ENCODE measurements at places on chromosomes 4 and X.

DNA sequence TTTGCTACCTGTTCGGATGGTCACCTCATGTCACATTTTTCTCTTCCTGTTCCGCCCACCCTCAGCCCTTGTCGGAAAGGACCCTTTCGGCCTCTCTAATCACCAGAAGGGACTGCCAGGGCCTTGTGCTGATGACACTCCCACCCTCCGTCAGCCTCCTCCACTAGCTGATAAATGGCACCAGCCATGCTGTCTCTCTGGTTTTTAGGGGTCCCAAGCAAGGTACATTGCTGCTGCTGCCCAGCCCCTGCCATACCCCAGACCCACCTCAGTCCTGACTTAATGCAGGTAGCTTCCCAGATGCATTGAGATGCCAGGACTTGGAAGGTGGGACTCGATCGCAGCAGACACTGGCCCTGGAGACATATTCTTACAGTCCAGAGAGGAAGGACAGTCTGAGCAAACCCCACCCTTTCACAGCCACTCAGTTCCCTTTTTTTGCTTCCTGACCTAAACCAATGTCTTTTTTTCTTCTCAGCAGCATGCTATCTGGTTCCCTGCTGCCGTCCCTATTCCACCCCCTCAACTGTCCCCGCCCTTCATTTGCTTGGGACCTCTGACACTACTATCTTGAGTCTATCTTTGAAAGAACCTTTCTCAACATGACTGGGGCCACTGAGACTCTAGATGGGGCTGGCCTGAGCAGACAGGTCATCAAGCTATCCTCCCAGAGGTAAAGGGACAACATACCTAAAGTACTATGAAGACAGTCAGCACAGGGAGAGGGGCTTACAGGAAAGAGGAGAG is at the start of gene BTK:
Gene BTK (minus strand): TSS at position 397 of the 747 bp plus-strand sequence. CDS start 10,907 bp downstream, outside the sequence.
- DNase-seq, result no peak

GRCh38 chrX:154596290-154596929 is 11.5 kb downstream of the CTAG1A start:
- DNase-seq, result no peak

GRCh38 chr4:182922501-182923284 is 5.5 kb upstream of the DCTD start:
- no peak for DNase-seq

DNA sequence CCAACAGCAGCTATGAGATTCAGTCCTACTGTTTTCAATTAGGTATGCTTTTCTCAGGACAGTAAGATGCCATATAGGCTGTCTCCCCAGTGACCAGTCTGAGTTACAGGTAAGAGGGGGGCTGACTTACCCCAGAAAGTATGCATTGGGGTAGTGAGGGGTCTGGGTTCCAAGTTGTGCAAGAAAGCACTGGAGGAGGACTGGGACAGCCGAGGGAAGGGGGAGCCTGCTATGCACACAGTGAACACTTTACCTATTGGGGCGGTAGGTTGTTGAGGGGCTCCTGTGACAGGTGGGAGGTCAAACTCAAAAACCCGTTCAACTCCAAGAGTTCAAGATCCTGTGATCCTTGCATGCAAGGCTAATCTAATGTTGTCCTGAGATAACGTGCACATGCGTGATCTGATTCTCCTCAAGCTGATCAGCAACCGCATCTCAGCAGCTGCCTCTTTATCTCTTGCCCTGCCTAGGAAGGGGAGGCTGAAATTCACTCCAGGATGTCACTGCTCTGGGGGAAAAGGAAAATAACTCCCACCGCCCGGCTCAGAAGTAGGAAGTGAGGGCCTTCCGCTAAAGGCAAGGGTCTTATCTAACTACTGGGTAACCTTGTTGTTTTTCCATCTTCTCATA is 108.8 kb upstream of the KIT start:
- no peak for DNase-seq

- no peak for DNase-seq
Observed at GRCh38 chr4:55444827-55445226, 49.1 kb downstream of the TMEM165 start.

GRCh38 chr4:99723612-99724011 is 66.0 kb upstream of the C4orf54 start:
- DNase-seq, result peak; percentile 12

GRCh38 chrX:45667666-45668065 is 467.0 kb upstream of the DIPK2B start:
- no peak for DNase-seq

GRCh38 chr4:113564493-113564892 is 197.0 kb downstream of the CAMK2D start:
- DNase-seq, result no peak

DNA sequence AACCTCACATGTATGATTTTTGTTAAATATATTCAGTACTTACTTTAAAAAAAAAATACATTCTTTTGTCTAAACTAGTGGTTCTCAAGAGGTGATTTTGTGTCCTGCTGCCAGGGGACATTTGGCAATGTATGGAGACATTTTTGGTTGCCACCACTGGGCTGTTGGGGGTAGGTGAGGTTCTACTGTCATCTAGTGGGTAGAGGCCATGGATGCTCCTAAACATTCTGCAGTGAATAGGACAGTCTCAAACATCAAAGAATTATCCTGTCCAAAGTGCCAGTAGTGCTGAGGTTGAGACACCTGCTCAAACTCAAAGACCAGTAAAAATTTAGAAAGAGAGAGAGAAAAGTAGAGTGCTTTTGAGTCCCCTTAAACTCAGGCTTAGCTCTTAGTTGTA is 32.9 kb upstream of the PGM2 start:
- no peak for DNase-seq

DNA sequence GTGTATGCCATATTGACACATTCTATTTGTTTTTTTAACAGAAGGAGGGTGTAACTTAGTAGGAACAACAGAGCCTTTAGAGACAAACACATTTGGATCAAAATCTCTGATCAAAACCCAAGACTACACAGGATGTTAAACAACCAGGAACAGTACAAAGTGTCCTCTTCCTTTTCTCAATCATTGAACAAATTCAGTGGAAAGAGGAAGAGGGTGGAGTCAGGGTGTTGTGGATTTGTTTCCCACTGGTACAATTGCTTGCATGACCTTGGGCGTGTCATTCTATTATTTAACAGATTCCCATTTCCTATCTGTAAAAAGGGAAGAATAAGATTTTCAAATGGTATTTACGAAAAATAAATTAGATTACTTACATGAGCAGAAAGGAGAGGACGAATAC is 1162.8 kb upstream of the PRKX start:
- no peak for DNase-seq

GRCh38 chr4:100008048-100008447 is 58.0 kb upstream of the H2AZ1 start:
- DNase-seq, result no peak

- DNase-seq, result peak; percentile 39
Observed at GRCh38 chr4:40046311-40046980, 10.2 kb upstream of the N4BP2 start.

DNA sequence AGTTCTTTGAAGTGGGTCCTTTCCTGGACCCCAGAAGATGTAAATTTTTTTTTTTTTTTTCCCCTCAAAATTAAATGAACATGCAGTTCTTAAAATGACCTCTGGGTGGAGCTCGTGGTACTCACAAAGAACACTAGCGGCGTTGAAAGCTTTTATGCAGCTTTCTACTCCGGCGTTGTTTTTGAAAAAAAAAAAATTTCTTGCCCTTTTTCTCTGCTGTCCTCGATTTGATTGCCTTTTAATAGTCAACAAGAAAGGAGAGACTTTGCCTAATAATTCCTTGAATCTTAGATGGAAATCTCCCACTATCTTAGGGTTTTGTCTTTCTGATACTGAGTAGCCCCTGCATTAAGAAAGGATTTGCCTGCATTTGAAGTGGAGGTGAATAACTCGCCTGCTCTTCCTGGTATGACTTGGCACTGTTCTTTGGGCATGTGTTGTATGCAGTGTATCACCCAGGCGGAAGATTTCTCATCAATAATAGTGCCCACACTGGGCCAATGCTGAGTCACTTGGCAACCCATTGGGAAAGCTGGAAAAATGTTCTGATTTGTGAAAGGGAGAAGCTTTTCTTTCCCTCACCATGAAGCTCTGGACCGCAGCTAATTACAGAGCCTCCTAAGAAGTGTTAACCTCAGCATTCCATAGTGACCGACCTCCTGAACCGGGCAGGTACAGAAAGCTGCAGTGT is 104.0 kb downstream of the PHEX start:
- no peak for DNase-seq

- no peak for DNase-seq
Observed at GRCh38 chr4:84680956-84681355, 98.0 kb downstream of the CDS1 start.

- no peak for DNase-seq
Observed at GRCh38 chr4:7361280-7361895, 73.3 kb downstream of the PSAPL1 start.

DNA sequence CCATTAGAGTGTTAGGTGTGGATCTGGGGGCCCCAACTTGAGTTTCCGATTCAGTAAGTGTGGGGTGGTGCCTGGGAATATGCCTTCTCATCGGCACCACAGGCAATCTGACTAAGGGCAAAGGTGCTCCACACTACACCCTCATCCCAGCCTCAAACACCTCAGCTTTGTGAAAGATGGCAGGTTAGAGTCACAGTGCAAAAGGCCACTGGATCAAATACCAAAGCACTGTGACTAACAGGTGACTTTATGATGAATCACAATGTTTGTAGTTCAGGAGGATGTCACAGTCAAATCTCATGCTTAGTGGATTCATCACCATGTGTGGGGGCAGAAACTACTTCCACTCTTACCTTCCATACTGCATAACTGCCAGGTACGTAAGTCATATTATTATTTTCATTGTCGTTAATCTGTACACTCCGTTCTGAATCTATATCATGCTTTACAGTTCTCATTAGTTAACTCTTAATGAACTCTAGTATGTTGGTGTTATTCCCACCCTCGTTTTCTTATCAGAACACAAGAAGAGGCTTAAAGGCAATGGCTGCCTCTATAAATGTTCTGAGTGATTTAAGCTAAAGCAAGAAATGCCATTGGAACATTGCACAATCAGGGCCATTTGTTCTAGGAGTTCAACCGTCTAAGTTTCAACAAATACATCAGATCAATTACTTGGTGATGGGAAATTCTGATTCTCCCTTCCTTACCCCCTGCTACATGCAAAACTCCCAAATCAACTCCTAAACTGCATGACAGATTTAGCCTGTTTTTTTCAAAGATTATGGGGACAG is 50.2 kb downstream of the PRKG2 start:
- no peak for DNase-seq

GRCh38 chr4:24890561-24891126 is 22.2 kb downstream of the CCDC149 start:
- no peak for DNase-seq

GRCh38 chrX:134803551-134804183 is 145.4 kb upstream of the PLAC1 start:
- no peak for DNase-seq

DNA sequence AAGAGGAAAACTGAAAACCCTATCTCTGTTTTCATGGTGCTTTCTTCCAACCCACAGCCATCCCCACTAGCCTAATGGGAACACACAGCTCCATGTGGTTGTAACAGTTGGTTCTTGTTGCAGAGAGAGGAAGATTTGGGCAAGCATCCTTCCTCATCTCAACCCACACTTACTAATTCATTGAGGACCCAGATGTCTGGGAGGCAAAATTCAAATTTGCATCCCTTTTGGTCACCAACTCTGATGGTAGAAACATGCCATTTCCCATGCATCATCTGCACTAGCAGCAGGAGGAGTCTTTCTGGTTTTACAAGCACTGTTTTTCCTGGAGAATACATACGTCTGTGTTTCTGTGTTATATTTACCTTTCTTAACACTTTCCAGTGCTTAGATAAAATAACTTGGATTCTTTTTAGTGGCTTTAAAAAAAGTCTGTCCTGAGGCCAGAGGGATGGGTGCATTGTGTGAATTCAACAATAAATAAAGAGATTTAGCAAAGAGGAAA is 301.0 kb downstream of the KCTD8 start:
- DNase-seq, result no peak

DNA sequence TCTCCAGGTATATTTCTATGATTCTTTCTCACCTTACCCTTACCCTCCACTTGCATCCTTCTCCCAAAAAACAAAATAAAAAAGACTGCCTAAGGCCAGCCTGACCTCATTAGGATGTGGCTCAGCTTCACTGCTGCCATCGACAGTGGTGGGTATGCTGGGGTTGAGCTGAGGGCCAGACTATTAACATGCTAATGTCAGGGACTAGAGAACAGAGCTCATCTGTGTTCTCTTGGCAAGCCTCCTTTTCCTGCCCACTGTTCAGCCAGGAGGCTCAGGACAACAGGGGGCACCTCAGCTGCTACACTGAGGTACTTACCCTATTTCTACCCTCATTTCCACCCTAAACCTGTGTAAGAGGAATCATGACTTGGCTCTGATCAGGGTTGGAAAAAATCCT is 59.3 kb downstream of the MSN start:
- DNase-seq, result no peak

GRCh38 chr4:149238097-149238496 is 577.5 kb downstream of the IQCM start:
- DNase-seq, result no peak

- DNase-seq, result no peak
Observed at GRCh38 chr4:143185253-143186107, 763 bp downstream of the USP38 start.

GRCh38 chr4:61318431-61318830 is 118.3 kb downstream of the ADGRL3 start:
- DNase-seq, result no peak

- no peak for DNase-seq
Observed at GRCh38 chr4:150439451-150439933, 142.5 kb upstream of the MAB21L2 start.

- DNase-seq, result no peak
Observed at GRCh38 chr4:30728311-30728710, 8.1 kb downstream of the PCDH7 start.

- DNase-seq, result no peak
Observed at GRCh38 chr4:168177546-168178149, 85.3 kb downstream of the ANXA10 start.

DNA sequence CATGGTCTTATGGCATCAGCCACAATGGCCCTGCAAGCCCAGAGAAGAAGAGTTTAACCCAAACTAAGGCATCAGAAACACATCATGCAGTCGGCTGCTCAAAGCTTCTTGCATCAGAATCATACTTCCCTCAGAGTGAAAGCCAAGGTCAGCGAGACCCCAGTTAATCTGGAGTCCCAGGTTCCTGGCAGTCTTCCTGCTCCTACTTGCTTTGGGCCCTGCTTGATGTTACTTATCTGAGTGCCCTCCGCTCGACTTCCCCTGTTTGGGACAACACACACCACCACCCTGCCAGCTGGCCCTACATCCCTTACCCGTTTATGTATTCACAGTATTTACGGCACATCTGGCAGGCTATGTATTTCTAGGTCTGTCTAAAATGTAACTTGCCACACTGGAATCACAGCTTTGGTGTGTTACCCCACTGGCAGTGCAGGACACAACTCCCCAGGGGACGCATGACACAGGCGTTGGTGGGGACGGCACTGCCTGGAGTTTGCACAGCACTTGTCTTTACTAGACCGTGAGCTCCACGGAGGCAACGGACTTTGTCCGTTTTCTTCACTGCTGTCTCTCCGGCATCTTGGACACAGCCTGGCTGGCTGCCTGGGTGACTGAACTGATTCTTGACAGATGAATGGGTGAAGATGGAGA is 22.8 kb downstream of the CRMP1 start:
- DNase-seq, result no peak
